ENCODE measurements at places on chromosomes 5 and 9.

- no peaks in the 10 kb centered on the region for H3K4me1 ChIP-seq
- H3K27ac ChIP-seq, result no peak overlapping the region
- H3K36me3 ChIP-seq, result no peaks in the 10 kb centered on the region
- no peak overlapping the region for H3K4me3 ChIP-seq
Measured at GRCh38 chr5:125661584-125661983, 761.6 kb upstream of the GRAMD2B start.

DNA sequence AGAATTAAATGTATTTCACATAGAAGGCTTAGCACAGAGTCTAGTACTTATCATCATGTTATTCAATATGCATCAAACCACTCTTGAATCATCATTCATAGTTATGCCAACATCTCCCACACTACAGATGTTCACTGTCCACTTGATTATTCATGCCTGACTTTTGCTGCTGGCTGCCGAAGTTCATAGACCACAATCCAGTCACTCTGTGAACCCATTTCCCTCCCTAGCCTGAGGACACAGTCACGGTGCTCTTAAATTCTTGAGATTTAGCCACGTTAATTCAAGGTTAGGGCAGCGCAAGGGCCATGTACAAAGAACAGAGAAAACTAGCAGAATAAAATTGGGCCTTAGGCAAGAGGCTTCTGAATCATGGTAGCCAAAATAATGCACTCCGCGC is 32.4 kb downstream of the ABCA1 start:
- no peak for DNase-seq
- peaks cover 34% of the 10 kb centered on the region for H3K4me1 ChIP-seq
- no peaks in the 10 kb centered on the region for H3K27me3 ChIP-seq
- no peaks in the 10 kb centered on the region for H3K36me3 ChIP-seq

- H3K27ac ChIP-seq, result no peak overlapping the region
- H3K36me3 ChIP-seq, result peaks cover 99% of the 10 kb centered on the region
- no peaks in the 10 kb centered on the region for H3K27me3 ChIP-seq
- no peaks in the 10 kb centered on the region for H3K4me1 ChIP-seq
Measured at GRCh38 chr9:35703906-35704672, 14.4 kb upstream of the TPM2 start.

- DNase-seq, result no peak
- no peak overlapping the region for H3K4me3 ChIP-seq
- no peak overlapping the region for H3K27ac ChIP-seq
- no peaks in the 10 kb centered on the region for H3K4me1 ChIP-seq
- peaks cover 54% of the 10 kb centered on the region for H3K36me3 ChIP-seq
- no peaks in the 10 kb centered on the region for H3K27me3 ChIP-seq
Measured at GRCh38 chr9:104783588-104783987, 19.7 kb downstream of the NIPSNAP3B start.

DNA sequence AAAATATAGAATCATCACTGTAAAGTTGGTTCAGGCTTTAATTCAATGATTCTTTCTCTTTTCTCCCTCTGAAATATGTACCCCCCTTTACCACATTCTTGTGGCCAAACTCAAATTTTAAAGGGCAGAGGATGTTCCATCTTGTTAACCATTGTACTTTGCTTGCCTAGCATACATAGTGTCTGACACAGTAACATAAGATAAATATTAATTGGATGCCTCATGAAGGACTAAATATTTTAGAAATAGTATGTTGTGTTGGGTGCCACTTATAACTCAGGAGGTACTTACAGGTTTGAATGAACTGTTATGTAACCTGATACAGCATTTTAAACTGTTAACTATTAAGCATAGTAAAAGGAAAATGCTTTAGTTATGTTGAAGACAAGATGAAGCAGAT is 71.5 kb downstream of the NIPBL start:
- H3K4me3 ChIP-seq, result no peak overlapping the region
- no peak for DNase-seq
- no peaks in the 10 kb centered on the region for H3K27me3 ChIP-seq
- H3K36me3 ChIP-seq, result no peaks in the 10 kb centered on the region
- no peak overlapping the region for H3K27ac ChIP-seq

DNA sequence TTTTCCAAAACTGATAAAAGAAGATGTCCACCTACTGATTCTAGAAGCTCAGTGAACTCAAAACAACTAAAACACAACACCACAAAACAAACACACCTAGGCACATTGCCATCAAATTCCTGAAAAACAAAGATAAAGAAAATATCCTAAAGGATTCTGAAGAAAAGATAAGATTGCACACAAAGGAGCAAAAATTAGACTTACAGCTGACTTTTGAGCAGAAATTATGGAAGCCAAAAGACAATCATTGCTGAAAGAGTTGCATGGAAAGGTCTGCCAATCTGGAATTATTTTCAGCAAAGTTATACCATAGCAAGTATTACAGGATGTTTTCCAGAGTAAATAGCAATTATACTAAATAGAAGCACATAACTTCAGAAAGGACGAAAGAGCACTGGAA is 128.2 kb upstream of the IRX2 start:
- H3K4me3 ChIP-seq, result no peak overlapping the region
- H3K4me1 ChIP-seq, result no peaks in the 10 kb centered on the region
- H3K27ac ChIP-seq, result no peak overlapping the region

- H3K27ac ChIP-seq, result no peak overlapping the region
Measured at GRCh38 chr5:150419630-150420270, 7.0 kb upstream of the CD74 start.

DNA sequence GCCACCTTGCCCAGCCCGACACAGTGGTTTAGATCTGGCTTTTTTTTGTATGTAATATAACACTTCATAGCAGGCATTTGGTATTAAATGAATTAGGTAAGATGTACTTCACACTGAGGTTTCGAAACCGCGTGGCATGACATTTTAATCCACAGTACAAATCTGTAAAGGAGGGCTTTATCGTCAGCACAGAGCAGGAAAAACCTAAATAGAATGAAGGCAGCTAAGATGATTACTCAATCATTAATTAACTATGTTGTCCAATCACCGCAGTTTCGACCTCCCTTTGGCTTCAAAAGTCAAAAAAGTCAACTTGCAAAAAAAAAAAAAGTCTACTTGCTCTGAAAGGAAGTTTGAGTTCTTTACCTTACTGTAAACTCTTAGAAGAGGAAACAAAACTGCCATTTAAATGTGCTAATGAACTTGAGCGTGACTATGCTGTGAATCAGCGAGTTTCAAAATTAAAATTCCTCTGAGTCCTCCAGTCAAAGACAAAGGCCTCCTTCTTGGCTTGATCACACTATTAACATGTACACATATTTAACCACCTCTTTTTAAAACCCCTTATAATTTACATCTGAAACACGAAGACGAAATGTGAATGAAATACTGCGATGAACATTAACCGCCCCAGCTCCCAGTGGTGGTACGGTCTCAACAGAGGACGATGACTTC is 698 bp upstream of the SEC24A start:
- H3K36me3 ChIP-seq, result no peaks in the 10 kb centered on the region
- peak overlapping the region; percentile 96 for H3K27ac ChIP-seq

DNA sequence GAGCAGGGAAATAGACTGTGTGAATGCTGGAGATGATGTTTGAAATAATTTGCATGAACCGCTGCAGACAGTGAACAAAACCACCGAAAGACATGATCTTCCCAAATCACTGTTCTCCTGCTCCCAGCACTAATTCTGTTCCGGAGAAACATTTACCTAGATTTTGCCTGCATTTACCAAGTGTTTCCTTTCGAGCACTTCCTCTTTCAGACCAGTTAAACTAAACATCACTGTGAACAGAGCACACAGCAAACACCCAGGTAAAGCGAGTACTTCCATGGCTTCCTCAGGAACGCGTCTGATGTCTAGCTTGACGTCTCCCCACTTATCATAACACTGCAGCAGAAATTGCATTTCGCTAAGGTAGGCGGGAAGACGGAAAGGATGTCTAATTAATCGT is 45.1 kb upstream of the PTCH1 start:
- H3K4me3 ChIP-seq, result no peak overlapping the region
- H3K4me1 ChIP-seq, result no peaks in the 10 kb centered on the region
- no peak overlapping the region for H3K27ac ChIP-seq
- DNase-seq, result no peak
- no peaks in the 10 kb centered on the region for H3K27me3 ChIP-seq

DNA sequence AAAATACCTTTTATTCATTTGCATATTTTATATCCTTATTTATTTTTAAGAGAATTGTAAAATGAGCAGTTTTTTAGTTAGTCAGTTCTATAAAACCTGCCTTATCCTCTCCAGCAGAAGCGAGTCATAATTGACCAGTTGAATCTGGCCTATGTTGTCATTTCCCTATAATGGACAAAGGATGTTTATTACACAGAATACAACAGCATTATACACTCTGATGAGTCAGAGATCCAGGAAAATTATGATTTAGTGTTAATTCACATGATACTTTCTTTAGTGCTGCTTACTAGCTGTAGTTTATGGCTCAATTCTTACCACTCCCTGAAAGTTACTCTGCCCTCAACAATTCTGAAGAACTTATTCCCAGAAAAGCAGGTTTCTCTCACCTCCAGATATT is 26.8 kb upstream of the LURAP1L start:
- H3K27ac ChIP-seq, result peak overlapping the region; percentile 68
- H3K4me1 ChIP-seq, result peaks cover 8% of the 10 kb centered on the region
- no peak for DNase-seq

- no peak for DNase-seq
- no peak overlapping the region for H3K27ac ChIP-seq
- no peaks in the 10 kb centered on the region for H3K27me3 ChIP-seq
- H3K4me1 ChIP-seq, result peaks cover 3% of the 10 kb centered on the region
Measured at GRCh38 chr9:112200711-112201110, 25.6 kb upstream of the SUSD1 start.

DNA sequence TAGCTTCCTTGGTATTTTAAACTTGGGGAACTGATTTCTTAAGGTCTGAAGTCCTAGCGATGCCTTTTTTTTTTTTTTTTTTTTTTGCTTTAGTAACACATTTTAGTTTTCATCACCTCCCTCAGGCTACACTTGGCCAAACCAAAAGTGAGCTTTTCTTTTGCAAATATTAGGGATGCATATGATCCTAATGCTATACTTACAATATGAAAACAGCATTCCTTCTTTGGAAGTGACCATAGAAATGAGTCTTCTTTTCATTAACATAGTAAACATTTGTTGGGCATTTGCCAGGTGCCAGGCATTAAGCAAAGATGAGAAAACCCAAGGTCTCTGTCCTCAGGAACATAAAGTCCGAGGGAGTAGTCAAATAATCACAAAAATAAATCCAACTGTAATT is 189.8 kb downstream of the ALDH1A1 start:
- no peaks in the 10 kb centered on the region for H3K4me1 ChIP-seq
- H3K36me3 ChIP-seq, result no peaks in the 10 kb centered on the region
- no peak overlapping the region for H3K27ac ChIP-seq

GRCh38 chr5:180831139-180832093 is 28.8 kb upstream of the MGAT1 start:
- H3K27me3 ChIP-seq, result no peaks in the 10 kb centered on the region
- peaks cover 33% of the 10 kb centered on the region for H3K4me1 ChIP-seq
- DNase-seq, result peak; percentile 92

DNA sequence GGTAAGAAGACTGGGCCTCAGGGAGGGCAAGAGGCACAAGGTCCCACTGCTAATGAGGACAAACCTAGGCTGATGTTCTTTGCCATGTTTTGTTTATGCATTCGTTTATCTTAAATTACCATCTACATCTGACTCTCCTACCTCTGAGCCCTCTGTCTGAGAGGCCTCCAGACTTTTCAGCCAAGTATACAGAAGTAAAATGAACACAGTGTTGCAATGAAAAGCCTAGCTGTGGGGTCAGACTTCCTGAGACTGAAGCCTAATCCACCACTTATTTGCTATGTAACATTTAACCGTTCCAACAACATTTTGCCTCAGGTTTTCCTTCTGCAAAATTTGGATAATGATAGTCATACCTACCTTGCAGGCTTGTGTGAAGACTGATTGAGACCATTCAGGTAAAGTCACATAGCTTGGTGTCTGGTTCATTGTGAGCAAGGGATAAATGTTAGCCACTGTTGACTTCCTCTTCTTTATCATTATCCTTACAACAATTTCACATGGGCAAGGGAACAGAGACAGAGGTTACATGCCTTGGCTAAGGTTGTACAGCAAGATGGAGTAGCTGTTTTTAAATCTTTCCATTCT is 374.9 kb upstream of the CLINT1 start:
- DNase-seq, result no peak
- H3K4me1 ChIP-seq, result no peaks in the 10 kb centered on the region
- H3K27ac ChIP-seq, result no peak overlapping the region
- H3K4me3 ChIP-seq, result no peak overlapping the region
- no peaks in the 10 kb centered on the region for H3K36me3 ChIP-seq

- H3K27ac ChIP-seq, result no peak overlapping the region
- no peaks in the 10 kb centered on the region for H3K4me1 ChIP-seq
- DNase-seq, result no peak
- peaks cover 84% of the 10 kb centered on the region for H3K36me3 ChIP-seq
Measured at GRCh38 chr9:92253656-92254055, 39.8 kb downstream of the IARS1 start.

GRCh38 chr5:137498301-137498735 is 808 bp downstream of the SPOCK1 start:
- H3K36me3 ChIP-seq, result no peaks in the 10 kb centered on the region
- H3K27me3 ChIP-seq, result peaks cover 33% of the 10 kb centered on the region
- H3K4me3 ChIP-seq, result peak overlapping the region; percentile 32
- no peak for DNase-seq
- H3K4me1 ChIP-seq, result peaks cover 5% of the 10 kb centered on the region
- no peak overlapping the region for H3K27ac ChIP-seq

- no peaks in the 10 kb centered on the region for H3K27me3 ChIP-seq
- no peak overlapping the region for H3K27ac ChIP-seq
- no peaks in the 10 kb centered on the region for H3K36me3 ChIP-seq
- no peaks in the 10 kb centered on the region for H3K4me1 ChIP-seq
- no peak overlapping the region for H3K4me3 ChIP-seq
Measured at GRCh38 chr5:159458217-159458711, 128.0 kb upstream of the IL12B start.

DNA sequence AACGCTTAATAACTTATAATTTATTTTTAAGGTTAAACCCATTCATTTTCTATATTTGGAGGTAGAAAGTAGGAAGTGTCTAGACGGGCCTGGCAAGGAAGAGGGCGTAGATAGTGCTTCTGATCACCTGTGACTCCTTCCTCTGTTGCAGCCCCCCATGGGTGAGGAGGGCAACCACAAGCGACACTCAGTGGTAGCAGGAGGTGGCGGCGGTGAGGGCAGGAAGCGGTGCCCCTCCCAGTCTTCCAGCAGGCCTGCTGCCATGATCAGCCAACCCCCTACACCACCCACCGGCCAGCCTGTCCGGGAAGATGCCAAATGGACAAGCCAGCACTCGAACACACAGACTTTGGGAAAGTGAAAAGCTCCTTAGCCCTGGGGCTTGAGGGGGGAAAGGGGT is 36.7 kb downstream of the FAXDC2 start:
- no peaks in the 10 kb centered on the region for H3K4me1 ChIP-seq
- no peak for DNase-seq
- H3K4me3 ChIP-seq, result no peak overlapping the region
- H3K27me3 ChIP-seq, result no peaks in the 10 kb centered on the region
- H3K36me3 ChIP-seq, result no peaks in the 10 kb centered on the region
- no peak overlapping the region for H3K27ac ChIP-seq

GRCh38 chr9:96073531-96074480 is 198.3 kb downstream of the ERCC6L2 start:
- H3K36me3 ChIP-seq, result no peaks in the 10 kb centered on the region
- peaks cover 2% of the 10 kb centered on the region for H3K4me1 ChIP-seq
- H3K27me3 ChIP-seq, result no peaks in the 10 kb centered on the region
